Neuronal stem cell (in vitro differentiated cells): ENCODE measurements at places on chromosomes 3 and 15.

GRCh38 chr3:11379238-11379823 lies 107.1 kb downstream of the ATG7 start:
- peak; percentile 49 for DNase-seq

- DNase-seq, result no peak
Measured at GRCh38 chr15:51024735-51025453, 69.8 kb downstream of the TNFAIP8L3 start.

GRCh38 chr3:188791311-188791710 lies 380.5 kb upstream of the TPRG1 start:
- DNase-seq, result no peak

DNA sequence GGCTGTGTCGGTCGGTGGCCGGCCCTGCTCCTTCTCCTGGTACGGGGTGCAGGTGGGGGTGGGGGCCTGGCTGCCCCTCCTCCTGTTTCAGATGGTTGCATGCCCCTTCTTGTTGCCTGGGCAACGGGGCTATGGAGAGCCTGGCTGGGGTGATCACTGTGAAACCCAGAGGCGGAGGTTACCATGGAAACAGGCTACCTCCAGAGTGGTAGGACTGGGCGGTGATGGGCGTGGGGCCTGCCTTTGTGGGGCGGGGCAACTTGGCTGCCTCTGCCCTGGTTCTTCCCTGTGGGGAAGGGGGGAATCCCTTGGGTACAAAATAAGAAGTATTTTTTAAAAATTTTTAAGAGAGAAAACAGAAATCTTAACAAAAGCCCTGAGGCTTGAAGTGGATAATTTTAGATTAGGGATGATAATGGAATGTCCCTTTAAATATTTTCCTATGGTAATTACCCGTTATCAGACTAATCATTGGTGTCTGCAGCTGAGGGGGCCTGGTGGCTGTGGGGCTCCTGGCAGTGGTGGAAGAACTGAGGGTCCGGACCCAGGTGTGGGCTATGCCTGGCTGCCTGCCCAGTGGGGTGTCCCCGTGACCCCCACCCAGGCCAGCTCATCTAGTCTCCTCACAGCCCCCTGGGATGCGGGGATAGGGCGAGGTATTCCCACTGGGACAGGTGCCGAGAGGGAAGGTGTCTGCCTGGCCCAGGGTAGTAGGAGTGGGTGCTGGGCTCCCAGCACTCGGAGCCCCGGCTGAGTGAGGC lies 32.5 kb downstream of the PLXNA1 start:
- peak; percentile 23 for DNase-seq

GRCh38 chr15:64640146-64640871 lies 135.1 kb downstream of the RBPMS2 start:
- no peak for DNase-seq

- no peak for DNase-seq
Measured at GRCh38 chr15:58286523-58286922, 145.3 kb upstream of the LIPC start.

DNA sequence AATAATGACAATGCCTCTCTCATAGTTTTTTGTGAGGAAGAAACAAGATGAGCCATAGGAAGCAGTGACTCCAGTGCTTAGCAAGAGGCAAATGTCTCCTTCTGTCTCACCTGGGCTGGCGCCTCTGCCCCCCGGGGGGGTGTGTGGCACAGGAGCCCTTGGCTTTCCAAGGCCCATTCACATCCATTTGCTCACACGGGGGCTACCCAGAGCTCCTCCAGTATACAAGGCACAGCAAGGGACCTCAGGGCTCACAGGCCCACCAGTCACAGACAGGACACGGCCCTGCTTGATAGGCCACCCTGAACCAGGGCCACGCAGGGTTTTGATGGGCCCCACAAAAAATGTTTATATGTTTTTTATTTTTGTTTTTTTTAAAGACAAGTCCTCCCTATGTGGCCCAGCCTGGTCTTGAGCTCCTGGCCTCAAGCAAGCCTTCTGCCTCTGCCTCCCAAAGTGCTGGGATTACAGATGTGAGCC lies 21.9 kb upstream of the EHD4 start:
- DNase-seq, result no peak

DNA sequence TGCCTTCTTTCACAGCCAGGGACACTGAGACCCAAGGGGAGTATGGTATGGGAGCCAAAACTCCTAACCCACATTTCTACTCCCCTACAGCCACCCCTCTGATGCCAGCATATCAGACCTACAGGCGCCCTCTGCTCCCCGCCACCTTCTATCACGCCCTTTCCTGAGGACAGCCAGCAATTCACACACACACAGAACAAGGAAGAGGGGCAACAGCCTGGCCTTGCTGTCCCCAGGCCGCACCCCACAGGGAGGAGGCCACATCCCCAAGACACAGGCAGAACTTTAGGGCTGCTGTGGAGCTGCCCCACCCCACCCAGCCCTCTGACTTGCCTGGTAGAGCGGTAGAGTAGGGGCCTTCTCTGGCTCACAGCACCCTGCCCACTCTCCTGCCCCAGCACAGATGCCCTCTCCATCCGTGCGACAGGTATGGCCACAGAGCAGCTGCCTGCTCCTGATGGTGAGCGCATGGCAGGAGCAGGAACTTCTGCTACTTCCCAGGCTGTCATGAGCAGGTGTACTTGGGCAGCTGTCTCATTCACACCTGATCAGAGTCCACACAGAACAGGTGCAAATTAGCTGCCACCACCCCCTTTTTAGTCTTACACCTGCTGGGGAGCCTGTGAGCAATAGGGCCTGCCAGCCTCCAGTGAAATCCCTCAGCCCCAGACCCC lies 33.4 kb downstream of the CCDC33 start:
- no peak for DNase-seq

GRCh38 chr3:149352556-149352955 lies 19.1 kb upstream of the TM4SF18 start:
- DNase-seq, result peak; percentile 27

DNA sequence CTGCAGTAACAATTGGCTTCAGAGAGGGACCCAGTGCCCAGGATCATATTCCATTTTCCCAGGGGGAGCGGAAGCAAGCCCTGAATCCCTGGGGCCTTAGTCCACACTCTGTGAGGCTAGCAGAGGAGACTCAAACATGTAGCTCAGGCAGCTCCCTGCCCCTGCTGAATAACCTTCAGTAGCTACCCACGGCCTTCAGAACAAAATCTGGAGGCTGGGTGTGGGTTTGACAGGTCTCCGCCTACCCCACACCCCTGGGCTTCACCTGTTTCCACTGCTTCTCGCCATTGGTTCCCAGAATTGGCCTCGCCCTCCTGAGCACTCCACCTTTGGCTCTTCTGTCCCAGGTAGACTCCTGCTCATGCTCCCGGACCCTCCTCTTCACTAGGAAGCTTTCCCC lies 93.6 kb upstream of the ATP2B2 start:
- no peak for DNase-seq

DNA sequence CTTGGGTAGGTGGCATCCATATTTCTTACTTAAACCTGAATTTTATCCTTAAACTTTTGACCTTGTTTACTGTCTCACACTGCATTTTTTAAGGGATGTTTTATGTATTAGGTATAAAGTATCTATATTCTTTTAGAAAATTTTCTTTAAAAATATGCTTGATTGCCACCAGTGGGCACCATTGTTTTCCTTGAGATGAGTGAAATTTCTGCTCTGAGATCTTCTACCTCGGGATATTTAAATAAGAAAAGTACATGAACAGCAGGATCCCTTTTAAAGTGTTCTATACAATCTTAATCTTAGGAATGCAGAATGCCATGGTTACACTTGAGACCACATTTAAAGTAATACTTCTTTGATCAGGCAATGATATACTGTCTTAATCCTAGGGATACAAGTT lies 108.7 kb downstream of the SLMAP start:
- DNase-seq, result no peak

GRCh38 chr3:52226229-52226817 lies 878 bp upstream of the TLR9 start:
- DNase-seq, result no peak

GRCh38 chr3:44055951-44056350 lies 185.7 kb upstream of the TOPAZ1 start:
- no peak for DNase-seq

DNA sequence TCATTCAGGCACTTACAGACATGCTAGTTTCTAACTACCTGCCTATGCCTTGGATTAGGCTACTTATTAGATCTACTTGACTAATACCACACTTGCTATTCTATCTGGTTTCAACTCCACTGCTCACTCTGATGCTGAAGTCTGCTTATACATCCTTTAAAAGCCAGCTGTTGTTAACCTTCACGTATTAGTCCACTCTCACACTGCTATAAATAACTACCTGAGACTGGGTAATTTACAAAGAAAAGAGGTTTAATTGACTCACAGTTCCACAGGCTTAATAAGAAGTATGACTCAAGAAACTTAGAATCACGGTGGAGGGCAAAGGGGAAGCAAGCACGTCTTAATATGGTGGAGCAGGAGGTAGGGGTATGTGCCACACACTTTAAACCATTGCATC lies 47.7 kb upstream of the ANKRD28 start:
- no peak for DNase-seq

GRCh38 chr15:41965441-41966413 lies 6.6 kb downstream of the EHD4 start:
- no peak for DNase-seq

DNA sequence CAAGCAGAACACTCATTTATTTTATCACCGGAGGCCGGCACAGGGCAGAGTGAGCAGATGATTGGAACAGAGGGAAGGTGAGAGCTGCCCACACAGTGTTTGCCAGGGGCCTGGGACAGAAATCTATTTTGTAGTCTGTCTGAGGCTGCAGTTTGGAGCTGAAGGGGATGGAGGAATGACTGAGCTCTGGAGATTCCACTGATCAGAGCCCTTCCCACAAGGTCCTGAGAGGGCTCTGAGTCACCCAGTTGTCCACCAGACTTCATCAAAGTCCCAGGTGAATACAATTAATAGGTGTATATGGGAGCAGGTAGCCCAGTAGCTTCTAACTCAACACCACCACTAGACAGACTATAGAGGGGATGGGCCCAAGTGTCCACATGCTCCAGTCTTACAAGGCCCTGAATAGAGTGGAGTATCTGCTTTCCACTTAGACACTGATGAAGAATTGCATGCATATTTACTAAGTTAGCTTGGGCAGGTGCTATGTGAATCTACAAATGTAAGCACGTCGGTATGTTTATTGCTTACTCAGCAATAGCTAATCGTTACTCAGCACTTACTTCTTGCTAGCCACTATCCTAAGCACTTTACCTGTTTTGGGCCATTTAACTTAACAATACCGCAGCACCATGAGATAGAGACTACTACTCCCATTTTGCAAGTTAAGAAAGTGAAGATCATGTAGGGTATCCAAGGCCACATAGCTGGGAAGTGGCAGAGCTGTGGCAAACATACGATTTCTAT lies 2.7 kb upstream of the STARD5 start:
- no peak for DNase-seq

GRCh38 chr3:169298247-169298992 lies 365.1 kb downstream of the MECOM start:
- DNase-seq, result no peak

DNA sequence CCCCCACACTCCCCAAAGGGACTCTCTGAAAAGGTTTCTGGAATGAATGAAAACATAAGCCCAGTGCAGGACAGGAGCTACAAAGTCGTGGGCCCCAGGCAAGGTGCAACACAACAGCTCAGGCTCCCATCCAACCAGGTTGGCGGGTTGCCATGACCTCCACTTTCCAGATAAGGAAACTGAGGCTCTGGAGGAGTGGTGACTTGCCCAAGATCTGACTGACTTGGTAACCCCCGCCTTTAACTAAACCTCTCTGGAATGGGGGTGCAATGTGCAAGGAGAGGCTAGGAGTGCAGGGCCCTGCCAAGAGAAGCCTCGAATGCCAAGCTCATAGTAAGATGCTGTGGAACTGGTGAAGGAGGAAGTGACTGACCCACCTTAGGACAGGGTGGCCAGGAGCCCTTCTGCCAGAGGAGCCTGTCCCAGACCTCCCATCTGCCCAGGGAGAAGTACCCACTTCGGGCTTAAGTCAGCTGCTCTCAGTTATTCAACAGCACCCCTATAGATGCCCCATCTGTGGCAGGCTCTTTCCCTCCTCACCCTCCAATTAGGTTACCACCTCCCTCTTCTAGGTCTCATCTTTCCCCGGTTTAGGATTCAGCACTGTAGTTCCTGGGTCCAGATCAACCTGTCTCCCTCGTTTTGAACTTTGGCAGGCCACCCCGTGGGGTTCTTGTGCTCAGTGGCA lies 553 bp upstream of the TNNC1 start:
- DNase-seq, result no peak

GRCh38 chr3:33144433-33144832 lies 30.6 kb downstream of the CRTAP start:
- no peak for DNase-seq
